ENCODE measurements at places on chromosomes 3 and 15.

DNA sequence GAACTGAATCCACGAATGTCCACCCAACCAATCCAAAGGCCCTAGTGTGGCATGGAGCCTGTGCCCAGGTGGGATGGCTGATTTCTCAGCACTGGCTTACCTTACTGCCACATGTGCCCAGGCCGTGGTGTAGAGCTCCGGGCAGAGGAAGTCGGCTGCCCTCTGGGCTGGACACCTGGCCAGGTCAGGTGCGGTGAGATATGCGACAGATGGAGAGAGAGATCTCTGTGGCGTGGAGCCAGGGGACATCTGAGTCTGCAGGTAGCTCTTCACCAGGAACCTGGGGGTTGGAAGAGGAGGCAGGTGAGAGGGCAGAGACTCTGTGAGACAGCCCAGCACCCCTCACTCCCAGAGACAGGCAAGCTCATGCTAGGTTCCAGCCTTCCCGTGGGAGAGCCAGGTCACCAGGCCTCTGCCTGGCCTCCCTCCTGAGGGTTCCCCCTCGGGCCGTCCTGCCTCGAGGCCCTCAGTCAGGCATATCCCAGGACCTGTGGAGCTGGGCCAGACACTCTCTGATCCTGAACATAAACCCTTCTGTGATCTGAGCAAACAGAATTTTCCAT, 12.6 kb downstream of the ACOX2 start:
- no peak for DNase-seq

DNA sequence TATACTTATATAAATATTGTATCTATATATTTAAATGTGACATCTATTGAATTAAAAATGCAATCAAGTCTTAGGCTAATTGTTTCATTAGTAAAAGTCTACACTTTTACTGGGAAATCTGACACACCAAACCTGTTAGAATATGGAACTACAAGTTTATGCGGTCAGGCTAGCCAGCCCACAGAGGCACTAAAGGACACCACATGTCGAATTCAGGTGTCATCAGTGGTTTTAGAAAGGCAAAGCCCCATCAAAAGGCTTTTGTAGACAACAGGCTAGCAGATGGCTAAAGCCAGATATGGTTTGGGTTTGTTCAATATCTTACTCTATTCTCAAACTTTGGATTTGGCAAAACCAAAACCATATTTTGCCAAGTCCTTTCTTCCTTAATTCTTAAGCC, 411.0 kb downstream of the MECOM start:
- no peak for DNase-seq

- no peak for DNase-seq
Measured at GRCh38 chr3:6047016-6047415, 813.9 kb upstream of the GRM7 start.

DNA sequence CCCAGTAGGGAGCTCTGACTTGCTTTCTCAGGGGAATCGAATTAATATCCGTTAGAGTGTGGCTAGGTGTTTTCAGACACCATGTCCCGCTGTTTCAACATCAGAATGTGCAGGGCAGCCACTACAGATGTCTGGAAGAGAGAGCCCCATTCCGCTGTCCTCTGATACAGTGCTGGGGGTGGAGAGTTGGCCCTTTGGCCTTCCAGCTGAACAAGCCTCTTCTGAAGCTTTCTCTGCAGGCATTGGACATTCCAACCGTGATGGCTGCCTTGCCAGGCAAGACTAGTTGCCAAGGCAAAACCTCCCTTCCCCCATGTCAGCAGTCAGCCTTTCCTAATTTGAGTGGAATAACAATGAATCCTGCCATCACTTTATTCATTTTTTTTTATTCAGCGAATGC, 1.5 kb downstream of the FAH start:
- DNase-seq: no peak

- DNase-seq: no peak
Measured at GRCh38 chr3:169026543-169027182, 636.8 kb downstream of the MECOM start.

GRCh38 chr3:45163481-45163880, 17.3 kb upstream of the CDCP1 start:
- DNase-seq: no peak

DNA sequence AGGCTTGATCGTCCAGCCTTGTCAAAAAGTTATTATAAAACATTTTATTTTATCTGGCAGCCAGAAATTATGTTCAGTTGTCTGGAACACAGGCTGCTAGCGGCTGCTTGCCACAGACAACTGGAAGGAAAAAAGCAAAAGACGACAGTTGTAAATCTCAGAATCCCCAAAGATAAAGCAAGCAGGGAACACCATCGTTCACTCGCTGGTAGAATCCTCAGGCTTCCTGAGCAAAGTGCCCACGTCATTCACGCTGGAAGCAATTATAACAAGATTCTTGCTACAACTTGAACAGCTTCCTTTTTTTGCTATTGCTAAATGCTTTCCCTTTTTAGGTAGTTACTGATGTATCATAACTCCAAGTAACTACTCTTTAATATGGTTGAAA, 33.6 kb downstream of the ADAMTS17 start:
- no peak for DNase-seq
